Osteocyte (in vitro differentiated cells): ENCODE measurements at places on chromosomes 13 and 19. TPM values are rescaled to one million over a fixed set of nuclear protein-coding genes. Genes with fewer than 3 reads are reported as not detected.

DNA sequence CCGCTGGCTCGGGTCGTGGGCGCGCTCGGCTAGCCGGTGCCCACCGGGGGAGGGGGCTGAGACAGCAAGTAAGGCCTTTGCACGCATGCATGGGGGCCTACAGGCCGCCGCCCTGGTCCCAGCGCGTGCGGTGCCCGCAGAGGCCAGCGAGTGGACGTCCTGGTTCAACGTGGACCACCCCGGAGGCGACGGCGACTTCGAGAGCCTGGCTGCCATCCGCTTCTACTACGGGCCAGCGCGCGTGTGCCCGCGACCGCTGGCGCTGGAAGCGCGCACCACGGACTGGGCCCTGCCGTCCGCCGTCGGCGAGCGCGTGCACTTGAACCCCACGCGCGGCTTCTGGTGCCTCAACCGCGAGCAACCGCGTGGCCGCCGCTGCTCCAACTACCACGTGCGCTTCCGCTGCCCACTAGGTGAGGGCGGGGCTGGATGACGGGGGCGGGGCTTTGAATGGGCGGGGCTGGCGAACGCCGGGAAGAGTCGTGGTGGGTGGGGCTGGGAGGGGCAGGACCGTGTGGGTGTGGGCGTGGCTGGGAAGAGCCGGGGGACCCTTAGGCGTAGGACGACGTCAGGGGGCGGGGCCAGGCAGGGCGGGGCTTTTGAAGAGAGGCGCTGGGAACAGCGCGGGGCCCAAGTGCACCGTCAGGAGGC lies 2.1 kb downstream of the CILP2 start:
- H3K36me3 ChIP-seq: no peaks in the 10 kb centered on the region
- H3K27me3 ChIP-seq: no peaks in the 10 kb centered on the region
- no peak overlapping the region for H3K4me3 ChIP-seq
- H3K27ac ChIP-seq: no peak overlapping the region
- no peak for DNase-seq
- H3K4me1 ChIP-seq: peaks cover 12% of the 10 kb centered on the region

DNA sequence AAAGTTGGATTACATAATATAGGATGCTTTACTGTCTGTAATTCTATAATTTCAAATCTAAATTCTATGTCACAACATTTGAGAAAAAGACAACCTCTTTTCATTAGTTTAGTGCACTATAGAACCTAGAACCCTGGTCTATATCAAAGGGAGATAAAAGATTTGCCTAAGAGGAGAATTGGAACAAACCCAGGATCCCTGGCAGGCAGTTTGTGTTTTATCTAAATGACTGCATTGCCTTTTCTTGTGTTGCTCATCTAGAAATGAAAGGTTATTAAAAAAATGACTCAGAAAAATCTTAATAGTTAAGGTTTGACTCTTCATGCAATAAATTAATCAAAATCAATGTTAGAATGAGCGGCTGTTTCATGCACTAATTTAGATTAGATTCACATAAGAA lies 96.7 kb downstream of the PCDH9 start:
- H3K4me3 ChIP-seq: no peak overlapping the region
- DNase-seq: no peak
- no peaks in the 10 kb centered on the region for H3K27me3 ChIP-seq
- H3K27ac ChIP-seq: no peak overlapping the region
- H3K36me3 ChIP-seq: no peaks in the 10 kb centered on the region
- H3K4me1 ChIP-seq: peaks cover 28% of the 10 kb centered on the region

DNA sequence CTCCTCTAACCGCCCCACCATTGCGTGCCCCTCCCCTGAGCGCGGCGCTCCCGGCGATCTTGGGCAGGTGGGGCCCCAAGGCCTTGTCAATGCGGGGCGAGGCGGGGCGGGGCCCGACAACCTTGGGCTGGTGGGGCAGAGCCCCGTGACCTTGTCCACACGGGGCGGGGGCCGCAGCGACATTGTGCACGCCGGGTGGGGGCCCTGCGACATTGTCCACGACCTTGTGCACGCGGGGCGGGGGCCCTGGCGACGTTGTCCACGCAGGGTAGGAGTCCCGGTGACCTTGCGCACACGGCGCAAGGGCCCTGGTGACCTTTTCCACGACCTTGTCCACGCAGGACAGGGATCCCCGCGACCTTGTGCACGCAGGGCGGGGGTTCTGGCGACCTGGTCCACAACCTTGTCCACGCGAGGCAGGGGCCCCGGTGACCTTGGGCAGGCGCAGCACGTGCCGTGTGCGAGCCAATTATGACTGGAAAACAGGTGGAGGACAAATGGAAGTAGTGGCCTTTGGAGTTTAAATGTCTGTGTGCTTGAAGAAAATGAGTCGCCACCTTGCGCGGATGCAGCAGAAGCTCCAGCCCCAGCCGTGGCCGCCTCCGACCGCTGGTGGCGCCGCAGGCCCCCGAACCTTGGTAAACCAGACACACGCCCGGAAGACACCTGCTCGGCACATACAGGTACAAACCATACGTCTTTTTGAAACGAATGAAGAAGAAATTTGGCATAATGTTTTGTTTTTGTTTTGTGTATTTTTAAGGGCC lies 62.6 kb downstream of the LATS2 start:
- peaks cover 10% of the 10 kb centered on the region for H3K36me3 ChIP-seq
- H3K4me1 ChIP-seq: peaks cover 25% of the 10 kb centered on the region
- H3K4me3 ChIP-seq: no peak overlapping the region

DNA sequence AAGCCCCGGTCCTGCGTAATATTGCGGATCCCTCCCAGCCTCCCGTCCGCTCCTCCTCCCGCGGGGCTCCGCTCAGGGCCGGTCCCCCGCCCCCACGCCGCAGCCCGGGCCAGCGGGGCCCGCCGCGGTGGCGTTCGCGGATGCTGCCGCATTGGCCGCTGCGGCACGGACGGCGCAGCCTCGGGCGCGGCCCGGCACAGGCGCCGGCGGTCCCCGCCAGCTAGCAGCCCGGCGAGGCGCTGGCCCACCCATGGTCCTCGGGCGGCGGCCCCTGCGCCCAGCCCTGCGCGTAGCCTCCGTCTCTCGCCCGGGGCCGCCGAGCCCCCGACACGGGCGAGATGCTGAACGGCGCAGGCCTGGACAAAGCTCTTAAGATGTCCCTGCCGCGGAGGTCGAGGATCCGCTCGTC lies at the start of gene ATP8A2:
ATP8A2 (plus strand) TSS at position 100 of the 409 bp plus-strand sequence; CDS start at position 339, 239 bp downstream.
- no peak for DNase-seq
- H3K4me1 ChIP-seq: peaks cover 3% of the 10 kb centered on the region
- no peaks in the 10 kb centered on the region for H3K36me3 ChIP-seq
- no peak within 1 kb of the TSS for H3K27ac ChIP-seq
- peaks cover 75% of the 10 kb centered on the region for H3K27me3 ChIP-seq
- H3K4me3 ChIP-seq: peak within 1 kb of the TSS; percentile 73

DNA sequence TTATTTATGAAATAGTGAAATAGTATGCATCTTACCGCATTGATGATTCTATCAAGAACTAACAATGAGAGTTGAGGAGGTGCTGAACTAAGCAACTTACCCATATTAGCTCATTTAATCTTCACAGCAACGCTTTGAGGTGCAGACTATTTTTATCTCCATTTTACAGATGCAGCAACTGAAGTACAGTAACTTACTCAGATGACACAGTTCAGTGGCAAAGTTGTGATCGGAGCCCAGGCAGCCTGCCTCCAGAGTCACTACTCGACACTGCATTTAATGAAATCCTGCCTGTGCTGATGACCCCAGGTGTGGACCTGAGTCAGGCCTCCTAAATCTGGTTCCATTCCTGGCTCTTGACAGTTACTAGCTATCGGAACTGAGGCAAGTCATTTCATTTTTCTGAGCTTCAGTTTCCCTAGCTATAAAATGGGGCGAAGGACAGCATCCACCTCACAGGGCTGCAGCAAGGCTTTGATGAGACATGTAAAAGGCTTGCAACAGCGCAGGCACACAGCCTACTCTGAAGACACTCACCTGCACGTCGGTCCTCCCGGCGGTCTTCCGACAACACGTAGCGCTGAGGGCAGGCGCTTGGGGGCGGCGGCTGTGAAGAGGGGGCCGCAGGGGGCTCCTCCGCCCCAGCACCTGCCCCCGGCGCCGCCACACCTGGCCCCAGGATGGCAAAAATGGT lies 1.5 kb downstream of the MYPOP start:
- H3K4me3 ChIP-seq: peak overlapping the region; percentile 67
- H3K36me3 ChIP-seq: peaks cover 10% of the 10 kb centered on the region
- no peak for DNase-seq
- no peak overlapping the region for H3K27ac ChIP-seq
- H3K4me1 ChIP-seq: peaks cover 12% of the 10 kb centered on the region

- DNase-seq: no peak
- H3K4me1 ChIP-seq: peaks cover 2% of the 10 kb centered on the region
- H3K4me3 ChIP-seq: no peak overlapping the region
- no peaks in the 10 kb centered on the region for H3K36me3 ChIP-seq
- no peak overlapping the region for H3K27ac ChIP-seq
Observed at GRCh38 chr13:107217251-107217650, 649.3 kb upstream of the ARGLU1 start.

DNA sequence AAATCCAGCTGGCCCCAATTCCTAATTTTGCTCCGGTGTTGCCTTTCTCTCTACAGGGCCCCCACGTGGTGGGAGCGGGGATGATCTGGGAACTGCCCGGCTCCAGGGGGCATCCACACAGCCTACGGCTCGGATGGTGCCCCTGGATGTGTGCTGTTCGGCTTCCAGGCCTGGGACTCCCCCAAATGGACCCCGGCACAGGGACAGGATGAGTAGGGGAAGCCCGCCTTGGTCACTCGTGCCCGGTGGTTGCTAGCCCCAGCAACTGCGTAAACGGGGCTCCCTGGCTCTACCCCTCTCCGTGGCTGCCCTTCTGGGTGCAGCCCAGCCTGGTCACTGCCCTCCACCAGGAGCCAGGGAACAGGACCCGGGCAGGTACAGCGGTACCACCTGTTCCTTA lies 111.5 kb downstream of the TEX26 start:
- DNase-seq: no peak
- no peaks in the 10 kb centered on the region for H3K36me3 ChIP-seq
- no peak overlapping the region for H3K4me3 ChIP-seq
- H3K27me3 ChIP-seq: peaks cover 2% of the 10 kb centered on the region
- peaks cover 24% of the 10 kb centered on the region for H3K4me1 ChIP-seq

GRCh38 chr13:110336681-110337080 lies 29.6 kb downstream of the COL4A2 start:
- no peak for DNase-seq
- H3K27ac ChIP-seq: peak overlapping the region; percentile 97
- H3K4me1 ChIP-seq: peaks cover 96% of the 10 kb centered on the region
- no peak overlapping the region for H3K4me3 ChIP-seq
- peaks cover 41% of the 10 kb centered on the region for H3K36me3 ChIP-seq

DNA sequence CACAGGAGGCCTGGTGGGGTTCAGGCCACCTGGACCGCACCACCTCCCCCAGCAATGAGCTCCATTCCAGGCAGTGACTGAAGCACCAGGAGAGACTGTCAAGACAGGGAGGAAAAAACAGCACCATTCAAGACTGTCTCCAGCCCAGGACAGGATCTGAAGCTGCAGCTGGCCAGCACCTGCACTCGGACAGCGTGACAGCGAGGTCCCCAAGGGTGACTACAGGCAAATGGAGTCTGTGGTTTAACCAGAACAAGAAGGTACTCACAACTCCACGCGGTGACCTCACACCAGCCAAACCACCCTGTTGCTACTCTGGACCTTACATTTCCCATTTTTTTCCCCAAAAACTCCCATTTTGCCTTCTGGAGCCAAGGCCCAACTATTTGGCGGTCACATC lies 9.8 kb downstream of the MED26 start:
- no peak for DNase-seq
- no peaks in the 10 kb centered on the region for H3K27me3 ChIP-seq
- H3K27ac ChIP-seq: no peak overlapping the region
- H3K4me1 ChIP-seq: peaks cover 19% of the 10 kb centered on the region
- no peak overlapping the region for H3K4me3 ChIP-seq
- H3K36me3 ChIP-seq: no peaks in the 10 kb centered on the region

- DNase-seq: peak; percentile 85
- H3K27me3 ChIP-seq: no peaks in the 10 kb centered on the region
- H3K36me3 ChIP-seq: peaks cover 14% of the 10 kb centered on the region
- H3K4me3 ChIP-seq: peak overlapping the region; percentile 96
- H3K27ac ChIP-seq: peak overlapping the region; percentile 98
Observed at GRCh38 chr13:38350114-38350617, 515 bp downstream of the UFM1 start.

DNA sequence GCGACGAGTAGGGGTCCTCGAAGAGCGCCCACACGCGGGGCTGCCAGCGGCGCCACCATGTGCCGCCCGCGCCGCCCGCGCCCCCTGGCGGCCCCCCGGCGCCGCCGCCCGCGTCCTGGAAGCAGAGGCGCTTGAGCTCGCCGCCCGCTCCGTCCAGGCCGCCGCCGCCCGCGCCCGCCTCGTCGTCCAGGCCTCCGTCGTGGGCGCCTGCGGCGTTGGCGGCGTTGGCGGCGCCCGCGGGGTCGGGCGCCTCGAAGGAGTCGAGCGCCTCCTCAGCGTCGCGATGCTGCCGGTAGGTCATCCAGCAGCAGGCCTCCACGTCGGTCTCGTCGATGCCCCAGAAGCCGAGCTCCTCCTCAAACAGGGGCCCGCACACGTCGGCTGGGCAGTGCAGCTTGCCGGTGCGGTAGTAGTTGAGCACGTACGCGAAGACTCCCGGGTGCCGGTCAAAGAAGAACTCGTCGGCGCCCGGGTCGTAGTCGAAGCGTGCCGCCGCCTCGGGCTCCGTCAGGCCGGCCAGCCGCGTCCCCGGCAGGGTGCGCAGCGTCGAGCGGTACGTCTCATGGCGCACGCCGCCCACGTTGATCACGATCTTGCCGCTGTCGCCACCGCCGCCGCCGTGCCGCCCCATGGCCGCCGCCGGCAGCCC lies 829 bp downstream of the KCNC3 start:
- peaks cover 7% of the 10 kb centered on the region for H3K36me3 ChIP-seq
- peaks cover 30% of the 10 kb centered on the region for H3K4me1 ChIP-seq
- peaks cover 53% of the 10 kb centered on the region for H3K27me3 ChIP-seq
- no peak overlapping the region for H3K27ac ChIP-seq
- DNase-seq: no peak
- no peak overlapping the region for H3K4me3 ChIP-seq

DNA sequence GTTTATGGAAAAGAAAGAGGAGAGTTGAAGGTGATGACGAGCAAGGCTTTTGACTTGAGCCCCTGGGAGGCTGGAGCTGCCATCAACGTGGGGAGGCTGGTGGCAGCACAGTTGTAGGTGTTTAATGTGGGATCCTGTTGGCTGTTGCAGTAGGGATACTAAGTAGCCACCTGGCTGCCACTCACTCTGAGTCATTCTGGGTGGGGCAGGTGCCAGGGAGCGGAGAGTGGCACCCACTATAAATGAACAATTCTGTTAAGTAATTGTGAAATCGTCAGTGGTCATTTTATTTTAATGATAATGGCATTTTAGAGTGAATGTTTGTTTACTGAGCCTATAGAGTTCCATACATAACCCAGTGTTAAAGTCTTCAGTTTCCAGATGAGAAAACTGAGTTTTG lies 9.8 kb downstream of the ZNF317 start:
- H3K4me3 ChIP-seq: no peak overlapping the region
- H3K27ac ChIP-seq: no peak overlapping the region
- no peak for DNase-seq
- no peaks in the 10 kb centered on the region for H3K27me3 ChIP-seq

The SERP2 gene
- total RNA-seq: 7.7 and 8.4 TPM in 2 replicates

The S1PR5 gene
- 0.83 and 1.8 TPM in 2 replicates for total RNA-seq

The RGCC gene
- total RNA-seq: 1.3 and 1.6 TPM in 2 replicates

The IGFL2 gene
- total RNA-seq: not detected in 2 replicates

The PSMC4 gene
- total RNA-seq: 85.6 and 88.2 TPM in 2 replicates

The SIGLEC6 gene
- not detected in 2 replicates for total RNA-seq

The ZNF154 gene
- total RNA-seq: 18.0 and 18.9 TPM in 2 replicates
